G401 (cell line): ENCODE measurements at places on chromosomes 3 and 15. TPM values are rescaled to one million over a fixed set of nuclear protein-coding genes. Genes with fewer than 3 reads are reported as not detected.
A peak's percentile ranks its signal among the peaks of the same experiment; 100 is the strongest.

GRCh38 chr3:159765030-159765859 is 223.4 kb upstream of the IL12A start:
- DNase-seq: peak; percentile 66

Gene WDR72
- total RNA-seq: not detected in 2 replicates

GRCh38 chr3:81799403-81799802 is 38.0 kb upstream of the GBE1 start:
- no peak for DNase-seq

GRCh38 chr15:99305761-99306505 is 54.7 kb downstream of the LRRC28 start:
- DNase-seq: peak; percentile 62

Gene PLS1
- total RNA-seq: 5.2 and 12.1 TPM in 2 replicates

Gene AMOTL2
- 177 and 190 TPM in 2 replicates for total RNA-seq

DNA sequence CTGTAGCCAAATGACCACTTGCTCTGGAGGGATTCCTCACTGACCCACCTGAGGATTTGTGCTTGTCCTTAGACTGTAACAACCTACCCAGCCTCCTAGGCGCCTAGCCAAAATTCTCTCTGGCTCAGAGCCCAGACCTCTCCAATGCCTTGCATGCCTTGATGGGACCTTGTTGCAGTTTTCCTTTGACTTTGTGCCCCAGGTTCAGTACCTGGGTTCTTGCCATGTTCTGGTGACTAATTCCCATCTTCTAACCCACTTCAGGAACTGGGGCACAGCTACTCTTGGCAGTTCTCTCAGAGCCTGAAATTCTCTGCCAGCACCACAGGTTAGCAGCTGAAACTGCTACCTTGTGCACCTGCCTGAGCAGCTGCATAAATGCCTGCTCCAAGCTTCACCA is 27.0 kb upstream of the UBE3A start:
- peak; percentile 46 for DNase-seq

- DNase-seq: peak; percentile 45
Observed at GRCh38 chr3:134911586-134912548, 116.8 kb downstream of the EPHB1 start.

- DNase-seq: peak; percentile 60
Observed at GRCh38 chr3:156472684-156473083, 82.2 kb downstream of the SSR3 start.

GRCh38 chr3:58324391-58325390 is 8.0 kb upstream of the PXK start:
- DNase-seq: no peak

- DNase-seq: no peak
Observed at GRCh38 chr3:72839057-72839456, 9.2 kb downstream of the SHQ1 start.

GRCh38 chr3:54374214-54374852 is 252.0 kb downstream of the CACNA2D3 start:
- no peak for DNase-seq

Gene FMN1
- not detected in 2 replicates for total RNA-seq

DNA sequence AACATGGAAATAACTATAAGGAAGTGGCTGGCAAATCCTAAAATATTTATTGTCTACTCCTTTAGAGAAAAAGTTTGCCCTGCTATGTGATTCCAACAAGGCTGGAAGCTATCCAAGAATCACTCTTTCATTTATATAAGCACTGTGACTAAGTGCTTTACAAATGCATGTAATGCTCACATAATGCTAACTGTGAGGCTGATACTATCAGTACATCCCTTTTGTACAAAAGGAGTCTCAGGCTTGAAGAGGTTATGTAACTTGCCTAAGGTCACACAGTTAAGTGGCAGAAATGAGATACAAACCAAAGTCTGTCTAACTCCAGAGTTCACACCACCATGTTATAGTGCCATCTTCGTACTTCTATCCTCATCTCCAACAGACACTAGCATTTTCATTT is 17.0 kb downstream of the TOPBP1 start:
- DNase-seq: no peak

- DNase-seq: no peak
Observed at GRCh38 chr15:67468416-67468815, 52.5 kb upstream of the C15orf61 start.

Gene ITIH1
- not detected in 2 replicates for total RNA-seq

Gene SLC35G2
- 6.7 and 13.6 TPM in 2 replicates for total RNA-seq

Gene KNL1
- 38.4 and 40.6 TPM in 2 replicates for total RNA-seq

DNA sequence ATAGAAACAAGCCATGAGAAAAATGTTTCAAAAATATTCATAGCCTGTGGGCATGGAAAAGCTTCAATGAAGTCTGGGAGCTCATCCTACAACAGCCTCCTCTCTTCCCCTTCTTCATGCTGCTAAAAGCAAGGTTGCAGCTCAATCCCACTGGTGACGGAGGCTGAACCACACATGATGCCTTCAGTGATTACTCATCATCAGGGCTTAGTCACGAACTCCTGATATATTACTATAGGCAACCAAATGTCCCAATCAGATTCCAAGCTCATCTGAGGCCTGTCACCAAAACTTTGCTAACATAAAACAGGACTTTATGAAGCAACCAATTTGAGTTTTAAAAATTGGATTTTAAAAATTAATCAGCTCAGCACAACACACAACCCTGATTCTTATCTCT is 24.0 kb upstream of the SLC24A5 start:
- DNase-seq: no peak

DNA sequence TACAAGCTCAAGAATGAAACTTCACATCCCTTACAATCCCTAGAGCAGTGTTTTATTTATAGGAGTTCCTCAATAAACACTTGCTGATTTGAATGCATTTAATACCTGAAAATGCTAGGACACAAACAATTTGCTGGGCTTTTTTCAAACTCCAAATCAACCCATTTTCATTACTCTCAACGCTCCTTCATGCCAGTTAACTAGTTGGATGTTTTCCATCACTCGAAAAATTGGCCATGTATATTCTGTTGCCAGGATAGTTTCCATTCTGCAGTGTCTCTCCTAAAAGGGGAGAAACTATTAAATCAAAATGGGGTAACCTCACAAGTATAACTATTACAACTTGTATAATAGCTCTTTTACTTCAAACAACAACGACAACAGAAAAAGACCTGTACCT is 1.2 kb downstream of the GBE1 start:
- peak; percentile 22 for DNase-seq

DNA sequence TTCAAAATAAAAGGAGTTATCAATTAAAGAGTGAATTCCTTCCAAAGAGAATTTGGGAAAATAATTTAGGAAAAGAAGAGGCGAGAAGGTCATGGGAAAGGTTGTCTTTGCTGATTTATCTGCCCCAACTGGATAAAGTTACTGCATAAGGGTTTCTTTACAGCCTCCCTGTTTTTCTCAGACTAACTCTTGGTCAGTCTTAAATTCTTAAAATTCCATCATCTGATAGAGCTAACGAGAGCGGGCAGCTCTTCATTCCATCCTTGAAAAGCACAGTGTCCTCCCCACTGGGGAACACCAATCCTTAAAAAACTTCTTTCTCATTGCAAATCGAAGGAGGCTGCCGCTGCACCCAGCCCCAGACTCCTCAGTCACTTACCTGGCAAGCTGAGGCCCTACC is 107.2 kb downstream of the PGPEP1L start:
- DNase-seq: no peak
